Panc1 (cell line): ENCODE measurements at places on chromosomes 16 and 17. TPM values are rescaled to one million over a fixed set of nuclear protein-coding genes. Genes with fewer than 3 reads are reported as not detected.

DNA sequence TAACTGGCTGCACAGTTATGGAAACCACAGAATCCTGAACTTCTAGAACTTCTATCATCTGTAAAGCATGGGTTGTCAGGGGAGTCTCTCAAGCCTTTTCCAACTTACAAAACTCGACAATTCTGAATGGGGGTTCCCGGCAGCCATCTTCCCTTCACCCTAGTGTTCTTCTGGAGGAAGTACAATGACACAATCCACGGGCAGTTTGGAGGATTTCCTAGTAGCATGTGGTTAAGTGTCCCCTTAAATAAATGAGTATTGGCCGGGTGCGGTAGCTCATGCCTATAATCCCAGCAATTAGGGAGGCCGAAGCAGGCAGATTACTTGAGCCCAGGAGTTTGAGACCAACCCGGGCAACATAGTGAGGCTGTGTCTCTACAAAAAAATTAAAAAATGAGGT is 2.1 kb downstream of the SLC16A6 start:
- DNase-seq: no peak

DNA sequence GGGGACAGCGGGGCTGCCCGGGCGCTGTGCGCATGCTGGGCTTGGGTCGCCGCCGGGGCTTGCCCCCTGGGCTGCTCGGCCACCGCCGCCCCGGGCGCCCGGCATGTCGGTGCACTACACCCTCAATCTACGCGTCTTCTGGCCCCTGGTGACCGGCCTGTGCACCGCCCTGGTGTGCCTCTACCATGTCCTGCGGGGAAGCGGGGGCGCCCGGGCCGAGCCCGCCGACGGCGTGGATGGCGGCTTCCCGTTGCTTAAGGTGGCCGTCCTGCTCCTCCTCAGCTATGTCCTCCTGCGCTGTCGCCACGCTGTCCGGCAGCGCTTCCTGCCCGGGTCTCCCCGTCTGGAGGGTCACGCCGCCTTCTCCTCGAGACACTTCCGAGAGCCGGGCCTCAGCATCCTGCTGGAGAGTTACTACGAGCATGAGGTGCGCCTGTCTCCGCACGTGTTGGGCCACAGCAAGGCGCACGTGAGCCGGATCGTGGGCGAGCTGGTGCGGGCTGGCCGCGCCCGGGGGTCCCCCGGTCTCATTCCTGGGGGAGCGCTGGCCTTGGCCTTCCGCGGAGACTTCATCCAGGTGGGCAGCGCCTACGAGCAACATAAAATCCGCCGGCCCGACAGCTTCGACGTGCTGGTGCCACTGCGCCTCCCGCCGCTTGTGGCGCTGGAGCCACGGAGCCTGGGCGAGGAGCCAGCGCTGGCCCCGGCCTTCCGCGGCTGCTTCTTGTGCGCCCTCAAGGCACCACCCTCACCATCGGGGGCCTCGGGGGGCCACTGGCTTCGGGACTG is 789 bp downstream of the ITPRIPL2 start:
- no peak for DNase-seq

Gene CORO6
- 9.7 TPM for total RNA-seq

- no peak for DNase-seq
Measured at GRCh38 chr16:58126451-58126961, 2.7 kb downstream of the CFAP20 start.

Gene SMTNL2
- not detected for total RNA-seq

Gene SPOP
- total RNA-seq: 58.0 TPM

Gene CDIP1
- 26.8 TPM for total RNA-seq

Gene GNGT2
- total RNA-seq: not detected

- DNase-seq: no peak
Measured at GRCh38 chr17:78323826-78324390, 36.0 kb downstream of the SOCS3 start.

Gene UBE2I
- total RNA-seq: 198 TPM

GRCh38 chr17:66957343-66957742 is 7.2 kb upstream of the CACNG4 start:
- DNase-seq: no peak

Gene MT1M
- 1.8 TPM for total RNA-seq

GRCh38 chr16:84239141-84239769 is 557 bp downstream of the KCNG4 start:
- no peak for DNase-seq

Gene FAM20A
- total RNA-seq: 0.44 TPM

Gene KRTAP9-4
- total RNA-seq: not detected

- DNase-seq: no peak
Measured at GRCh38 chr17:76384987-76385891, 830 bp downstream of the SPHK1 start.

DNA sequence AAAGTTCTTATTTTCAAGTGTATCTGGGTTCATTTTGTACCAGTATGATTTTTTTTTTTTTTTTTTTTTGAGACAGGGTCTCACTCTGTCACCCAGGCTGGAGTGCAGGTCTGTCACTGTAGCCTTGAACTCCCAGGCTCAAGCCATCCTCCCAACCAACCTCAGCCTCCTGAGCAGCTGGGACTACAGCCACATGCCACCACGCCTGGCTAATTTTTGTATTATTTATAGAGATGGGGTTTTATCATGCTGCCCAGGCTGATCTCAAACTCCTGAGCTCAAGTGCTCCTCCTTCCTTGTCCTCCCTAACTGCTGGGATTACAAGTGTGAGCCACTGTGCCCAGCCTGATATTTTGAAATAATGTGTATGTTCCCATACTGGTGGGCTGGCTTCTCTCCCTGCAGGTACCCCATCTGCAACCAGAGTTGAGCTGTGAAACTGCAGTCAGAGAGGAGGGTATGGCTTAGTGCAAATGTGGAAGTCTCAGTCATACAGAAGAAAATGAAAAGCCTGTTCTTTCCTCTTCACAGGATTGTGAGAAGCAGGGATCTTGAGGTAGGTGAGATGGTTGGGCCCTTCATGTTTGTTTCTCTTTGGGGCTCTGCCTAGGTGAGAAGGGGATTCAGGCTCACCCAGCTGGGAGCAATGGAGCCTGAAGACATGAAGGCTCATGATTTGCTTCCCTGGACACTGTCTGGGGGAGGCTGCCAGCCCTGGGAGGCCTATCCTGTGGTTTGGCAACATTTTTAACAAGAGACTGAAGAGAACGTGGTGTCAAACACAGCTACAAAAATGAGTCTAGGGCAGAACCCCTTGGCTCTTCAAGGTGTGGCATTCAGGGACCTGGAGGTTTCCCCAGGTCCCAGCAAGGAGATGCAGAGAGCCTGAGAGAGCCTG is 41.3 kb upstream of the SIAH1 start:
- no peak for DNase-seq

DNA sequence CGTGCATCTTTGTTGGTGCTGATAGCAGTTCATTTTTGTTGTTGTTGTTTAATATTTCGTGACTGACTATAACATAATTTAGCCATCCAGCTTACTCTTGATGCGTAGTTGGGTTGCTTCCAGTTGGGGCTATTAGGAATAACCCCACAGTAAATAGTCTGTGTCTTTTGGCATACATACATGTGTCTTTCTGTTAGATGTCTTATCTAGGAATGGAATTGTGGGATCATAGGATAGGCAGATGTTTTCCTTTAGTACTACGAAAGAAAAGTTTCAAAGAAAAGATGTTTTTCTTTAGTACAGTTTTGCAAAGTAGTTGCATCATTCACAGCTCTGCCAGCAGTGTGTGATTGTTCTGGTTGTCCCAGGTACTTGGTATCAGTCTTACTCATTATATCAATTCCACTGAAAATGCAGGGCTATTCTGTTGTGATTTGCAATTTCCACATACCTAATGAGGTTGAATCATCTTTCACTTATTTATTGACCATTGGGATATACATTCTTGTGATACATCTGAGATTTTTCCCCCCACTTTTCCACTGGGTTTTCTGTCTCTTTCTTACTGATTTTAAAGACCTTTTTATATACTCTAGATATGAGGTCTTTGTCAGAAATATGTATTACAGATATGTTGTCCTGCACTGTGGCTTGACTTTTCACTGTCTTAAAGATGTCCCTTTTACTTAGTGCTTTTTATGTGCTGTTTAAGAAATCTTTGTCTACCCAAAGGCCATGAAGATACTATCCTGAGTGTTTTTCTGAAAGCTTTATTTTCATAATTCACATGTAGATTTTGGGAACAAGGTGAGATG is 173.3 kb downstream of the MRTFB start:
- no peak for DNase-seq

- no peak for DNase-seq
Measured at GRCh38 chr17:81967244-81967532, 6.2 kb upstream of the NOTUM start.

- DNase-seq: no peak
Measured at GRCh38 chr17:61735807-61736206, 127.5 kb downstream of the BRIP1 start.

Gene RPRML
- total RNA-seq: 0.54 TPM

Gene SCARF1
- 6.6 TPM for total RNA-seq

Gene TEX19
- 0.21 TPM for total RNA-seq

- no peak for DNase-seq
Measured at GRCh38 chr17:32519228-32520103, 32.7 kb downstream of the CDK5R1 start.

DNA sequence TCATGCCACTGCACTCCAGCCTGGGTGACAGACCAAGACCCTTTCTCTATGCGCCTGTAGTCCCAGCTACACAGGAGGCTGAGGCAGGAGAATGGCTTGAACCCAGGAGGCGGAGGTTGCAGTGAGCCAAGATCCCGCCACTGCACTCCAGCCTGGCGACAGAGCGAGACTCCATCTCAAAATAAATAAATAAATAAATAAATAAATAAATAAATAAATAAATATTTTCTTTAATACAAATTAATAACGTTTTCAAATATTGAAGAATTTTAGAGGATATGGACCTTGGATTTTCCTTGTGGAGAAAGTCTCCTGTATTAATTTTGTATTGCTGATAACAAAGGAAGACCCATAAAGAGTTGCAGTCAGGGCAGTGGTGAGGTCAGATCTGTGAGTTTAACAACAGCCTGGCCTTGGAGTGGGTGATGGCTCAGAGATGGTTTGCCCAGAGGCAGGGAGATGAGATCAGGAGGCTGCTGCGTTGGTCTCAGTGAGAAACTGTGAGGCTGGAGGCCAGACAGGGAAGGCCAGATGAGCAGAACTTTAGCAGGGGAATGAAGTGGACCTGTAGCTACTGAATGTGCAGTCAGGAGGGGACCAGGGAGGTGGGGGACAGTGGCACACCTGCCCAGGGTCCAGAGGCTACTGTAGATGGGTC is 4.4 kb upstream of the ASGR1 start:
- no peak for DNase-seq

Gene ATXN7L3
- 69.8 TPM for total RNA-seq

DNA sequence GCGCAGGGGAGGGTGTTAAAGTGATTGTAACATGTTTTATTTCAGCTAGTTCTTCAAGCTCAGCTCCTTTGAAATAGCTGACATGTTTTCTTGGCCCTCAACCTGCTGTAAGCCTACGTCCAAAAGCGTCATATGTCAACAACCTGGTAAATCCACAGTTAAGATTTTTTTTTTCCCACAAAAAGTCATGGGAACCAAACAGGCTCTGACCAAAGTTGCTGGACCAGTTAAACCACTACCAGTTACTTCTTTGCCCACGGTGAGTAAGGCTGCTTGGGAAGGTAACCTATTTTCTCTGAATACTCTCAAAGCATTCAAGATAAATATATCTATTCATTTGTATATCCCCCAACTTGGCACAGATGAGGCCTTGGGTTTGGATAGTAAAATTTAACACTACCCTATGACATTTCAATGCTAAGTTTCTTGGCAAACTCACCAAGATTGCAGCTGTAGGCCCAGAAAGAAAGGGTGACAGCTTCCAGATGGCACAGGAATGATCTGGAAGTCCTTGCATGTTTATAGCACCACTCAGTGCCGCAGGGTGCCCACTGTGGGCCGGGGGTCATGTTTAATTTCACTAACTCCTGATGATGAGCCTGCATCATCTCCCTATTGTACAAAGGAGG is 166.2 kb downstream of the XYLT1 start:
- no peak for DNase-seq

Gene KRTAP2-2
- total RNA-seq: not detected

GRCh38 chr16:82432261-82432660 is 194.5 kb upstream of the CDH13 start:
- DNase-seq: no peak

- DNase-seq: no peak
Measured at GRCh38 chr17:3722716-3723115, 987 bp upstream of the HASPIN start.

Gene ZG16B
- 9.1 TPM for total RNA-seq

- DNase-seq: no peak
Measured at GRCh38 chr16:53501216-53501859, 1.7 kb downstream of the AKTIP start.
